Activated CD8-positive, alpha-beta memory T cell treated with anti-CD3 and anti-CD28 coated beads, Interleukin-2, amount 10 ng/mL, durations not matched to agents 7 days and 5 days (primary cell): ENCODE measurements at places on chromosomes 7 and 10. TPM values are rescaled to one million over a fixed set of nuclear protein-coding genes. Genes with fewer than 3 reads are reported as not detected.

- no peaks in the 10 kb centered on the region for H3K36me3 ChIP-seq
- no peaks in the 10 kb centered on the region for H3K27me3 ChIP-seq
- no peaks in the 10 kb centered on the region for H3K4me1 ChIP-seq
- H3K4me3 ChIP-seq: no peak overlapping the region
- no peak overlapping the region for H3K27ac ChIP-seq
Measured at GRCh38 chr7:109964780-109965179, 1126.1 kb upstream of the LRRN3 start.

Gene C7orf33
- total RNA-seq: not detected

DNA sequence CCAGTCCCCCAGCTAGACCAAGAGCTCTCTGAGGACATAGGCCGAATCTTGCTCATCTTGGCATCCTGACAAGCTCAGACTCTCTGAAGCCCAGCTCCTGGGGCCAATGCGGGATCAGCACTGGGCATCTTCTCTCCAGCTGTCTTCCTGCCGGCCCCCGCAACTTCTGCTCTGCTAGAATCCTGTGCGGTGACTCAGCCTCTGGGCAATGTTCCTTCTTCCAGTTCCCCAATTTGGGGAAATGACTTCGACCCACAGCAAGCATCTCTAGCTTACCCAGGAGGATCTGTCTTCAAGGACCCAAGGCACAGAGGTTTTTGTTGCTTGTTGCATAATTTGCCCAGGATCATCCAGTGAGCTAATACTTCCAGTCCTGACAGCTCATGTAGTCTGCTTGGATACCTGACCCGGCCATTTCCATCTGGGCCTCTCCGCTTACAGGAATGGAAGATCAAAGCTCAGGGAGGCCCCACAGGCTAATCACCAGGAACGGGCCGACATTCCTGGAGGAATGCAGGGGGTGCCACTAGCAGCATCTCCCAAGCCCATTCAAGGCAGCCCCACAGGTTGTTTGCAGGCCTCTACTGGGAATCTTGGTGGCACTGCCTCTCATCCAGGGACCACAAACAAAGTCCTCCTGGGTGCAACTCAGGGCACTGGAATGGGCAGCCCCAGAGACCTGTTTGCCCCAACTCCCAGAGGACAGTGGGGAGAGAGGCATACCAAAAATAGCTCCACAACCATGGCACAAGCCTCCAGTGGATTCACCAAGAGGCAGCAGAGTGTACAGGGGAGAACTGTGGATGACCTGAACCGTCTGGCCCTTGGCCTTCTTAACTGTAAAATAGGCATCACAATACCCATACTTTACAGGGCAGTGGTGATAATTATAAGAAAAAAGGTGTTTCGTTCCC, 151.9 kb downstream of the NEURL1 start:
- no peak overlapping the region for H3K27ac ChIP-seq
- no peaks in the 10 kb centered on the region for H3K27me3 ChIP-seq
- H3K4me1 ChIP-seq: no peaks in the 10 kb centered on the region
- H3K36me3 ChIP-seq: no peaks in the 10 kb centered on the region

DNA sequence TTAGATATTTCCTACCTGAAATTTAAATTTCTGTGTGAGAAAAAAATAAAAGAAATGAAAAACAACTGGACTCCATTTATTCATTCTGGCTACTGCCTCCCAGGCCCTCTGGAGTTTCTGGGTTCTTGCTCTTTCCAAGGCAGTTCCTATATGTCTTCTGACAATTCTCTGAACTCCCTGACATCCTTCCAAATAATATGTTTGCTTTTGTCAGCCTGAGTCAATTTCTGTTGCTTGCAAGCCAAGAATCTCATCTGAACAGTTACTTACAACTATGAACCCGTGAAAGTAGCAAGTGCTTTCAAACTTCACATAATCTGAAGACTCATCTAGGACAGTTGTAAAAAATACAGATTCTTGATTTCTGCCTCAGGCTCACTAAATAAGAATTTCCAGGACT, 216.7 kb upstream of the NPVF start:
- no peak for DNase-seq
- H3K36me3 ChIP-seq: no peaks in the 10 kb centered on the region
- H3K4me3 ChIP-seq: no peak overlapping the region
- no peaks in the 10 kb centered on the region for H3K27me3 ChIP-seq
- H3K4me1 ChIP-seq: no peaks in the 10 kb centered on the region

- no peak overlapping the region for H3K27ac ChIP-seq
- peaks cover 2% of the 10 kb centered on the region for H3K36me3 ChIP-seq
- H3K4me1 ChIP-seq: peaks cover 3% of the 10 kb centered on the region
- H3K27me3 ChIP-seq: no peaks in the 10 kb centered on the region
- no peak for DNase-seq
Measured at GRCh38 chr10:51617576-51618235, 81.7 kb downstream of the CSTF2T start.

DNA sequence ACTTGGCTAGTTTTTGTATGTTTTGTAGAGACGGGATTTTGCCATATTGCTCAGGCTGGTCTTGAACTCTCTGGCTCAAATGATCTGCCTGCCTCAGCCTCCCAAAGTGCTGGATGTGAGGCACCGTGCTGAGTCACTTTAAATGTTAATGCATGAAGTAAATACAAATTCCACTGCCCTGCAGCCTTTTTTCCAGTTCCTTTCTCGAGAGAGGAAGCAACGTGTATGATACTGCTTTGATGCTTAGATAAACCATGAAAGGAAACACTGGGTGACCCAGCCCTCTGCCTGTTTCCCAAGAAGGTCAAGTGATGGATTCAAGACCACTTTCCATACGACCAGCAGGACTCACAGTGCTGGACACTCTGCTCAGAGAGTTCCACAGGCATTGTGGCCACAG, 11.3 kb upstream of the MRPS24 start:
- no peaks in the 10 kb centered on the region for H3K27me3 ChIP-seq
- H3K27ac ChIP-seq: no peak overlapping the region
- no peak for DNase-seq
- no peak overlapping the region for H3K4me3 ChIP-seq
- peaks cover 11% of the 10 kb centered on the region for H3K4me1 ChIP-seq

- DNase-seq: no peak
- H3K36me3 ChIP-seq: peaks cover 14% of the 10 kb centered on the region
- peaks cover 42% of the 10 kb centered on the region for H3K4me1 ChIP-seq
- no peak overlapping the region for H3K4me3 ChIP-seq
- H3K27me3 ChIP-seq: no peaks in the 10 kb centered on the region
Measured at GRCh38 chr7:16926861-16927260, 45.1 kb upstream of the AGR3 start.

GRCh38 chr7:118872568-118872967, 648.1 kb downstream of the ANKRD7 start:
- H3K4me1 ChIP-seq: no peaks in the 10 kb centered on the region
- no peak overlapping the region for H3K4me3 ChIP-seq
- no peaks in the 10 kb centered on the region for H3K36me3 ChIP-seq
- no peak overlapping the region for H3K27ac ChIP-seq
- no peak for DNase-seq

Gene CYP2C19
- total RNA-seq: not detected

DNA sequence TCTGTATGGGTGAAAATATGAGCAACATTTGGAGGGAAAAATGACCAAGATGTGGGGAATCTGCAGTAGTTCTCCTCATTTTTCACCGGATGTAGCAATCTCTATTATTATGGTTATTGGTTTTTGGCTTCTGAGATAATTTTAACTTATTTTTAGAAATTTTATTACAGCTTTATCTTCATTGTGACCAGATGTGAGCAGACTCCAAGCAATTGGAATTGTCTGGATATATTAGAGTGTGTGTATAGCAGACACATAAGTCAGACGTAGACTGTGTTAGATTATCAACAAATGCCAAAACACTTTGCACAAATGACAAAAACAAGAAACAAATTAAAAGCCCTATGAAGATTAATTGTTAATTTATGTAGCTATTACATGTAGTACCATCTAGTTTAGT, 249.1 kb downstream of the DNAJB9 start:
- no peaks in the 10 kb centered on the region for H3K36me3 ChIP-seq
- no peak for DNase-seq
- H3K4me1 ChIP-seq: no peaks in the 10 kb centered on the region
- H3K4me3 ChIP-seq: no peak overlapping the region

Gene NOS3
- total RNA-seq: 10.8 TPM

Gene BAIAP2L1
- 1.4 TPM for total RNA-seq

Gene PLOD3
- 41.6 TPM for total RNA-seq

- no peaks in the 10 kb centered on the region for H3K36me3 ChIP-seq
- peaks cover 2% of the 10 kb centered on the region for H3K4me1 ChIP-seq
- DNase-seq: peak; percentile 62
- H3K27ac ChIP-seq: no peak overlapping the region
- no peak overlapping the region for H3K4me3 ChIP-seq
Measured at GRCh38 chr10:60032723-60033122, 126.4 kb upstream of the CCDC6 start.
